ENCODE measurements at places on chromosomes 1 and 21.

- no peak for DNase-seq
Observed at GRCh38 chr1:173161510-173162221, 45.5 kb downstream of the TNFSF4 start.

DNA sequence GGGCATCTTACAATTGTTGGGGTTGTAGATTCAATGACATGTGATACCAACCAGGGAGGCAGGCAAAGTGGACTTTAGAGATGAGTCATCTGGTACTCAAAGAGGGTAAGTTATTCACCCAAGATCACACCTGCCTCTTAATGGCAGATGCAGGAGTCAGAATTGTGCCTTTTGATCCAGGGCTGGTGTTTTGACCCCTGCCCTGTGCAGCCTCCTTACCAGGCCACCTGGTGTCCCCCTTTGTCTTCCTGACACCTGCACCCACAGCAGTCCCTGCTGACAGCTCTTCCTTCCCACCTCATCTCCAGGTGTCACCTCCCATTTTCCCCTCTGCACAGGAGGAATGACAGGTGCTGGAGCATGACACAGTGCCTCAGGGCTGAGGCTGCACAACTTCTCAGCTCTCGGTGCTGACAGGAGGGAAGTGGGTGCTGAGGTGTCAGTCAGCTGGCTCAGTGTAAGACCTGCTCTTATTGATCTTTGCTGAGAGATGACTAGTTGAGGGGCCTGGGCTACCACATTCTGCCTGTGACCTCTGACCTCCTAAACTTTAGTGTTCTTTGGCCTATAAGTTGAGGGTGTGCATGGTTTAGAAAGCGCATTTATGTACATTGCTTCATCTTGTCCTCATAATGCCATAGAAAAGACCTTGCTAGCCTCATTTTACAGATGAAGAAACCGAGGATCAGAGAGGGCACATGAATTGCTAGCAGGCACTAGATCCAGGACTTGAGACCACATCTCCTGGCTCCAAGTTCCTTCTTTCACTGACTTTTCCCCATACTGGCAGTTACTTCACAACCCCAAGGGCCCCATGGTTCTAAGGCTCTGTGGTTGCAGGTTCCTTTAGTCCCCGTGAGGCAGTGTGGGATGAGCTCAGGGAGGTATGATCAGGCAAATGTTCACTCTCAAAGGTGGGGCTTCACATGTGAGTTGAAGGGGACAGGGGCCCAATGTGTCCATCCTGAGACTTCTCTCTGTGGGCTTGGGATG is 31.3 kb downstream of the CACNA1E start:
- DNase-seq = no peak

GRCh38 chr1:110035236-110035752 is 870 bp downstream of the STRIP1 start:
- no peak for DNase-seq

GRCh38 chr1:180266275-180267210 is 36.5 kb downstream of the LHX4 start:
- DNase-seq = no peak

DNA sequence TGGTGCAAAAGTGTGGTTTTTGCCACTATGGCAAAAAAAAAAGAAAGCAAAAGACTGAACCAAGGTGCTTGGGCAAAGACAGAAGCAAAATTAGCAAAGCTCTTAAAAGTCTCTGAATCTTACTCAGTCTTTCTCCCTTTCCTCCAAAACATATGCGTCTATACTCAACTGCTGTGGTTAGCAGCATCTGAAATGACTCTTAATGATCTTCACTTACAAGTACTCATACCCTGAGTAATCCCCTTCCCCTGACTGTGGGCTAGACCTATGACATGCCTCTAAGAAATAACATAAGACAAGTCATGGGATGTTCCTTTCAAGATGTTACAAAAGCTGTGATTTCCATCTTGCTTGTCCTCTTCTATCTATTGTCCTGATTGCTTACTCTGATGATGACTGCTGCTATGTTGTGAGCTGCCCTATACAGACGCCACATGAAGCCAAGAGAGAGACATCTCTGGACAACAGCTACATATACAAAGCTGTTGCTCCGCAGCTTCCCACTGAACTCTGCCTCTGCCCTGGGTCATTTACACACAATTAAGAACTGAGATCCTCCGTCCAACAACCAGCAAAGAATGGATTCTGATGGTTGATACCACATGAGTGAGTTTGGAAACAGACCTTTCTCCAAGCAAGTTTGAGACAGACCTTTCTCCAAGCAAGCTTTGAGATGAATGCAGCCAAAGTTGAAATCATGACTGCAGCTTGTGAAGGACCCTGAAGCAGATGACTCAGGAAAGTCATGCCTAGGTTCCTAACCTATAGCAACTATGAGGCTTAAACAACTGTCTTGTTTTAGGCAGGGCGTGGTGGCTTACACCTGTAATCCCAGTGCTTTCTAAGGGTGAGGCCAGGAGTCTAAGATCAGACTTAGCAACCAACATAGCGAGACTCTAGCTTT is 55.2 kb downstream of the PUM1 start:
- no peak for DNase-seq

- DNase-seq = no peak
Observed at GRCh38 chr1:83822208-83822607, 176.7 kb downstream of the TTLL7 start.

DNA sequence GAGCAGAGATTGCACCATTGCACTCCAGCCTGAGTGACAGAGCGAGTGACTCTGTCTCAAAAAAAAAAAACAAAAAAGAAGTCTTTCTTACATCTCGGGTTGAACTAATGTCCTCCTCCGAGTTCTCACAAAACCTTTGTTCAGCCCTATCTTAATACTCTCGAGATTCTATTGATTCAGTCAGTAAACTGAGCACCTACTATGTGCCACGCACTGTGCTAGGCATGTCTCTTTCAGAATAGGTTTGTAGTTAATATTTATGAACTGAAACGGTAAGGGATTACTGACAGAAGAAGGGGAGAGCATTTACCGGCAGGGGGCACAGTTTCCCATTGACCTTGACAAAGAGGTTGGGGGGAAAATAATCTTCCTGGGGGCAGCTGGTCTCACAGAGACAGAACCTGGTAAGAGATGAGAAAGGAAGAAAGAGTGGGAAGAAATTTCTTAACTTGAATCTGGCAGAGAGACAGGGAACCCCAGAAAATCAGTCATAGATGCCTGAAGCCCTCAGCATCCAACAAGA is 3.4 kb downstream of the PIAS3 start:
- DNase-seq = no peak

- DNase-seq = no peak
Observed at GRCh38 chr1:112618114-112618720, 724 bp downstream of the ST7L start.

- no peak for DNase-seq
Observed at GRCh38 chr1:183444243-183444642, 26.1 kb upstream of the NMNAT2 start.

GRCh38 chr1:150720703-150721102 is at the start of gene HORMAD1:
Gene HORMAD1, minus strand, starts transcription at chr1:150720895. Its CDS starts 1,390 bp downstream, at chr1:150719505.
- DNase-seq = no peak

GRCh38 chr21:33395891-33396331 is 7.3 kb upstream of the IFNGR2 start:
- DNase-seq = no peak

DNA sequence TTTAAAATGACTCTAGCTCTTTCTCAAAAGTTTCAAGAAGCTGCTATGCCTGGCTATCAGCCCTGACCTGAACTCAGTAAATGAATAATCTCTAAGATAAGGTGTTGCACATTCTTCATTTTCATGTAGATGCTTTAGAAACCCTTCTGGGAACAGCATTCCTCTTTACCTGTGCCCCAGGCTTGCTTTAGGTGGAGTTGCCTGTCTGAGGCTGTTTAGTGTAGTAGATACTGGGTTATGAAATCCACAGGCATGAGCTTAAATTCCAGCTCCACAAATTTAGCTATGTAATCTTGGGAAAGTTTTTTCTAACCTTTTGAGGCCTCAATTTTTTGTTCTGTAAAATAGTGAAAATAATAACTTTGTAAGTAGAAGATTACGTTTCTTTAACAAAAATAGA is 41.6 kb downstream of the ATP6V1G3 start:
- DNase-seq = no peak

DNA sequence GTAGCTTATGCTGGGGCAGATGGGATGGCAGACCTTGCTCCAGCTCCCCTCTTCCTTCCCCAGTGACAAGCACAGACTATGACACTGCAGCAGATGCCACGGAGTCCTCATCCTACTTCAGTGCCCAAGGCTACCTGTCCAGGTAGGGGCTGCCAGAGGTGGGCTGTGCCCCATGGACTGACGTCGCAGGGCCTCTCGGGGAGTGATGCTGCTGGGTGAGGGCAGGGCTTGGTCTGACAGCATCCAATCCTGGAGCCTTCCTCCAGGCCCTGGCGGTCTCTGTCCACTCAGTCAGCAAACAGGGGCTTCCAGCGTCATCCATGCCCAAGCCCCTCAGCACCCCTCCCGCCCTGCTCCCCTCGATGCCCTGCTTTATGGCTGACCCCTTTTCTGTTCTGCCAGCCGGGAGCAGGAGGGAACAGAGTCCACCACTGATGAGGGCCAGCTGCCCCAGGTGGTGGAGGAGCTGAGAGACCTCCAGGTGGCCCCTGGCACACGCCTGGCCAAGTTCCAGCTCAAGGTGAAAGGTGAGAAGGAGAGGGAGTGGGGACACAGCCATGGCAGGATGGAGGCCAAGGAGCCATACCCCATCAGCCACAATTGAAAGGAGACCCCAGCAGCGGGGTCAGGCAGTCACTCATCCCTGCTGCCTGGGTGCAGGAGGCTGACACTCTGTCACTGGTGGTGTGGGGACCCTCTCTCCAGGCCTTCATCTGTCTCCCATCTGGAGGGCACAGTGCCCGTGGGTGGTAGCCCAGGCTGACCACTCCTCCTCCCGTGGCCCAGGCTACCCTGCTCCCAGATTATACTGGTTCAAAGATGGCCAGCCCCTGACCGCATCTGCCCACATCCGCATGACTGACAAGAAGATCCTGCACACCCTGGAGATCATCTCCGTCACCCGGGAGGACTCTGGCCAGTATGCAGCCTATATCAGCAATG is 73.6 kb downstream of the TRIM11 start:
- DNase-seq = no peak

DNA sequence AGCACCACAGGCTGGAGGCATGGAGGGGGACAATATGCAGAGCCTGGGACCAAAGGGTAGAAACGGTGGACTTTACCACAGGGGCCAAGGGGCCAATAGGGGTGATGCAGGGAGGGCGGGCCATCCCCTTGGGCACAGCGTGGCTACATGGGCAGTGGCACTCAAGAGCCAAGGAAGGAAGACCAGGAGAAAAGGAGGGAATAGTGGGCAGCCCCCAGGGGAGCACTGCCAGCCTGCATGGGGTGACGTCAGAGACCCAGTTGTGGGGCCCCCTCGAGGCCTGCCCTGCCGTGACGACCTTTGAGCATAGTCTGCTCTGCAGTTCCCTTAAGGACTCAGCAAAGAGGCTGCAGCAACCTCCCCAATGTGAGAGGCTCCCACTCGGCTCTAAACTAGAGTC is 95.5 kb upstream of the TMPRSS2 start:
- DNase-seq = no peak

DNA sequence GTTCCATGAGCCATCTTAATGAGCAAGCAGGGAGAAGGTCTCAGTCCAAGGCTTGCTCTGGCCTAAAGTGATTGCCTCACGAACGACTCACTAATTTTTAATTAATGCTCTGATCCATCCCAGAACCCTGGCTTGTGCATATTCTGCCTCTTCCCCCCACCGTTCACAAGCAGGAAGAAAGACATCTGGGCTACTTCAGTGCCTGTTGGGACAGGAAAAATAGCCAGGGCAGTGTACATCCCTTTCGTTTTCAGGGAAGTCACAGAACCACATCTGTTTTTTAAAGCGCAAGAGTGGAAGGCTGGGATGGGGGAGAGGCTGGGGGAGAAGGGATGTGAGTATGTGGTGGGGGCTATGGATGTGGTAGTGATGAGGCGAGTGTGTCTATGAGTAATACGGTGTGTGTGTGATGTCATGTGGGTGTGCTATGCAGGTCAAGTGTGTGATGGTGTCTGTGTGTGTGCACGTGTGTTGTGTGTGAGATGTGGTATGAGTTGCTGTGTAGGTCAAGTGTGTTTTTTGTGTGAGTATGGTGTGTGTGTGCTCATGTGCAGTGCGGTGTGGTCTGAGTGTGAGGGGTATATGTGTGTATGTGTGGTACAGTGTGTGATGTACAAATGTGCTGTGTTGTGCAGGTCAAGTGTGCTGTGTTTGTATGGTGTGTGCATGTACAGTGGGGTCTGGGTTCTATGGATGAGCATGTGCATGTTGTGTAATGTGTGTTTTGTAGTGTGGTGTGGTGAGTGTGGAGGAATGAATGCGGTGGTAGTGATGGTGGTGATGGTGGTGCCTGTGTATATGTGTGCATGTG is 64.9 kb upstream of the SYT6 start:
- no peak for DNase-seq

DNA sequence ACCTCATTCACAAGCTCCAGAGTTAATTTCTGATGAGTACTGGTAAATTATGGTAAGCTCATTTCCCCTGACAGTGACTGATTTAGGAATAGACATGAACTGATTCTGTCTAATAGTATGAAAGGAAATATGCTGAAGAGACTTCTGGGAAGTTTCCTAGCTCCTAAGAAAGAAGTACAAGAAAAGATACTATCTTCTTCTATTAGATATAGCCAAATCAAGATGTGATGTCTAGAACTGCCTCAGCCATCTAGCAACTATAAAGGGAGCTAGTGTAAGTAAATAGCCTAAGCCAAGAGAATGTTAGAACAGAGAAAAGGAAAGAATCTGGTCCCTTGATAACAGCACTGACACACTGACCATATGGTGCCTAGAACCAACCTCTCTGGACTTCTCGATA is 10.7 kb upstream of the PHTF1 start:
- no peak for DNase-seq

DNA sequence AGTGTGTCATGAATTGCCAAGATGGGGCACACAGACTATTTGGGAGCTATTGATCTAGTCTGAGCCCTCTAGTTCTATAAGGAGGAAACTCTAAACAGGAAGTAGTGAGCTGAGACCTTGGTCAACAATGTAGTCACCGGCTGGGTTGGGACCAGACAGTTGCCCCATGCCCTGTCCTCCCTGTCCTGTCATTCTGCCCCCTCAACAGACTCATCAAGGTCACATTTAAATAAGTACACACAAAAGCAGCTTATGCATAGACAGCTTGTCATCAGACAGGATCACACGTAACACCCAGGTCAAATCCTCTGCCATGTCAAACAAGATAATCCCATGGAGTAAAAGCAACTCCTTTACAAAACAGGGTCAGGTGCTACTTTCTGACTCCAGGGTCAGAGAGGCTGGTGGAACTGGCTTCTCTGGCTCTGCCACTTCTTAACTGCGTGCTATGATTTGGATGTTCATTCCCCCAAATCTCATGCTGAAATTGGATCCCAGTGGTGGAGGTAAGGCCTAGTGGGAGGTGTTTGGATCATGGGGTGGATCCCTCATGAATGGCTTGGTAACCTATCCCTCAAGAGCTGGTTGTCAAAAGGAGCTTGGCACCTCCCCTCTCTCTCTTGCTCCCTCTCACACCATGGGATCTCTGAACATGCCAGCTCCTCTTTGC is 128.9 kb downstream of the HIVEP3 start:
- no peak for DNase-seq

DNA sequence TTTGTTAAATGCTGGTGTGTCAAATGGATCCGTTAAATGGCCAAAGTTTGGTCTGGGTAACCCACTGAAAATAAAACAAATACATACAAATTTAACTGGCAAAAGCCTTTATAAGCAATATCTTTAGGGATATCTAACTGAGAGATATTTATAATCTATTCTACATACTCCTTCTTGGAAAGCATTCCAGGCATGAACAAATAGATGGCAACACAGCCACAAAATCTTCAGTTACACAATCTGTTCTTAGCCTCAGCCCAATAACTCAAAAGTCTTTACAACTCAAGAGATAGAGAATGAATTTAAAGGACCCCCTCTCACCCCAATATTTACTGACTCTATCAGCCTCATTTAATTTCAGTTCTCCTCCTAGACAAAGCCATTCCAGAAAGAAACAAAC is 58.7 kb downstream of the NRDC start:
- no peak for DNase-seq

GRCh38 chr1:175521249-175522040 is 221.9 kb downstream of the TNR start:
- DNase-seq = no peak

All from stimulated activated CD8-positive, alpha-beta memory T cell treated with anti-CD3 and anti-CD28 coated beads, Interleukin-2, amount 100 ng/mL, for 1 hour (primary cell).